ENCODE measurements at places on chromosomes 4 and X.

DNA sequence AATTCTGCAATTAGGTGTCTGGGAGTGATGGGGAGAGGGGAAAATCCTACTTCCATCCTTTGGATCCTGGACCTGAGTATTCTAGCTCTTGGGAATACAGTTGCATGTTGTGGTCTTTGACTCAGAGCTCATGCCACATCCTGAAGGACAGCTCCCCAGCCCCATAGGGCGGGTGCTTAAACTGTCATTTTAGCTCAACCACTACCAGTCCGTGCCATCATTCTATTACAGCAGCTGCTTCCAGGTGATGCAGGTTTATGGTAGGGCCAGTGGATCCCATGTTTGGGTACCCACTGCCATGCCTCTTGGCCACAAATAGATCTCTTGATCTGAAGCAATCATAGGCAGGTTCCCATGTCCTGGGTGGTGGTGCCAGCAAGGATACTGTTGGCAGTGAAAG, 34.7 kb downstream of the CCKAR start:
- no peak for DNase-seq

- no peak for DNase-seq
Observed at GRCh38 chr4:85829276-85830051, 354.5 kb downstream of the ARHGAP24 start.

DNA sequence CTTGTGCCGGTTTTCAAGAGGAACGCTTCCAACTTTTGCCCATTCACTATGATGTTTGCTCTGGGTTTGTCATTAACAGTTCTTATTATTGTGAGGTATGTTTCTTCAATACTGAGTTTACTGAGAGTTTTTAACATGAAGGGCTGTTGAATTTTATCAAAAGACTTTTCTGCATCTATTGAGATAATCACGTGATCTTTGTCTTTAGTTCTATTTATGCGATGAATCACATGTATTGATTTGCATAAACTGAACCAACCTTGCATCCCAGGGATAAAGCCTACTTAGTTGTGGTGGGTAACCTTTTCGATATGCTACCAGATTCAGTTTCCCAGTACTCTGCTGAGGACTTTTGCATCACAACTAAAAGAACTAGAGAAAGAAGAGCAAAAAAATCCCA, 318.0 kb downstream of the GASK1B start:
- DNase-seq = no peak

DNA sequence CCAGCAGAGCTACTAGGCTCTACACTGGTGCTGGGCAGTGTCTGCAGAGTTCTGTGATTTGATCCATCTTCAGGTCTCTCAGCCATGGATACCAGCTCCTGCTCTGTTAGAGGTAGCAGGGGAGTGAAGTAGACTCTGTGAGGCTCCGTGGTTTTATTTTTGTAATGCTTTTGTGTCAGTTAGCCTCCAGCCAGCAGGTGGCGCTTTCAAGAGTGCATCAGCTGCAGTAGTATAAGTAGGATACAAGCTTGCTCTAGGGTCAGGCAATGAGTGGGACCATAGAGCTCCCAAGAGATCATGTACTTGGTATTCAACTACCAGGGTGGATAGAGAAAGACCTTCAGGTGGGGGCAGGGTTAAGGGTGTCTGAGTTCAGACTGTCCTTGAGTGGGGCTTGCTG, 362.5 kb upstream of the TRAM1L1 start:
- no peak for DNase-seq

DNA sequence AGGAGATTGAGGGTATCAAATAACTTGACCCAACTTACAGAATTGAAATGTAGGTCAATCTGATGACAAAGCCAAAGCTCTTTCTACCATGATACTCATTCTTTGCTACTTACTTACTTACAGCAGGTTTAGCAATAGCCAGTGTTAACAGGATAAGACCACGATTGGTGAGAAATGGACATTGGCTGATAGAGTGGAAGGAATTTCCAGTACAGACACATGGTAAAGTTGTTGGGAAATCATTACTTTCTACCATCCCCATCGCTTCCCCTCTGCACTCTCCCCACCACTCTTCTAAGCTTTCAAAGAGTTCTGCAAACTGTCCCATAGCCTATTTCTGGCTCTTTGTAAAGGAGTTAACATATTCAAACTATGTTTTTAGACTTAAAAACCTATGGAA, 119.7 kb downstream of the CHRNA9 start:
- no peak for DNase-seq

DNA sequence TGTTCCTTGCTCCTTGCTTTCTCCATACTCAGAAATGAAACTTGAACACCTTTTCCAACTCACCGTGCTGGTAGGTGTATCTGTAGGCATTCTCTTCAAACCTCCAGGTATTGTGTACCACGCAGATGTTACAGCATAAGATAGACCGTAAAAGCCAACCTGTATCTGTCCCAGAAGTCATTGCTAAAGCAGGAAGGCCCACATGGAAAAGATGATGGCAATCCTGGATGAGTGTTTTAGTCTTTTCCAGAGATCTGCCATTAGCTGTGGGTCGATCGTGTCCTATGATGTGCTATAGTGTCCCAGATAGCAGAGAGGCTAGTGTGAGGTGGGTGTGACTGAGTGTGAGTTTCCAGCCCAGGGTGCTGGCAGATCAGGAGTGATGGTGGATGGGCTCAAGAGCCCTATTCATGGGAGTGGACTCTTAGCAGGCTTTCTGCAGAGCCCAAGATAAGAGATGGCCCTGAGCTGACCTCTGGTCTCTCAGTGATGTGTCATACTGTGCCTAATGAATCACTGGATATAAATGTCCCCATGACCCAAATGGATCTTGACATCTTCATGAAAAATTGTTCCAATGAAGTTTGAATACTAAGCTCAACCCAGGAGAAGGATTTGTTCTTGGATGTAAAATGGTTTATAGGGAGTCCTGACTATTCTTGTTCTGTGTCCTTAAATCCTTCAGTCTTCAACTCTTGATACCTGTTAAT, 69.1 kb upstream of the WDR1 start:
- no peak for DNase-seq

All from NCI-H774 (cell line).